Suppressor macrophage treated with lipopolysaccharide for 4 hours (primary cell): ENCODE measurements at places on chromosomes 4 and X.

DNA sequence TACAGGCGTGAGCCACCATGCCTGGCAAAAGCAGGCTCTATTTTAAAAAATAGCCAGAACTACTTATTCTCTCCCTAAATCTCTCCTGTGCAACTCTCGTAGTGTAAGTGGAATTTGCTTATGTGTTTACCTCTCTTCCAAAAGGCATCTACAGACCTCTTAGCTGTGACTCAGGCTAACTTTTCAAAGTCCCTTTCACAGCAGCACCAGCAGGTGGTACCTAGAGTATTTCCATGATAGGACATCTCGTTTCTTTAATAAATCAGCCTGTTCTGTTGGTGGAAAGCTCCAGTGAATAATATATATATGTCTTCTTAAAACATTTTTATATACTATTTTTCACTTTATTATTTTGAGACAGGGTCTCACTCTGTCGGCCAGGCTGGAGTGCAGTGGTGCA lies 89.0 kb downstream of the NSUN7 start:
- DNase-seq, result no peak

- no peak for DNase-seq
These were observed 243.0 kb upstream of the HHIP start for GRCh38 chr4:144402999-144403398.

DNA sequence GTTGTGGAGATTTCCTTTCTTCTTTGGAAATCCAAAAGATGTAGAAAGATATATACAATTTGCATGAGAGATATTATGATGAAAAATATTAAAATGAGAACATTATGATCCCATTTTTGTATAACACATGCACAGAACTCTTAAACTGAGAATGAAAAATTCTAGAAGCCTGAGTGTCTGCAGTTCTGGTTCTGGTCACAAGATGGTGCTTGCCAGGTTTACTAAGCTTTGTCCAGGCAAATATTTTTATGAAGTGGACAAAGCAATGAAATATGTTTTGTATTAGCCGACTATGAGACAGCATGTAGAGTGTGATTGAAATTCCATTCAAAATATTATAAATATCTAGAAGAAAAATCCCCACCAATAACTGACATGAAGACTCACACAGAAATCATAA lies 2.2 kb downstream of the PWWP3B start:
- no peak for DNase-seq

DNA sequence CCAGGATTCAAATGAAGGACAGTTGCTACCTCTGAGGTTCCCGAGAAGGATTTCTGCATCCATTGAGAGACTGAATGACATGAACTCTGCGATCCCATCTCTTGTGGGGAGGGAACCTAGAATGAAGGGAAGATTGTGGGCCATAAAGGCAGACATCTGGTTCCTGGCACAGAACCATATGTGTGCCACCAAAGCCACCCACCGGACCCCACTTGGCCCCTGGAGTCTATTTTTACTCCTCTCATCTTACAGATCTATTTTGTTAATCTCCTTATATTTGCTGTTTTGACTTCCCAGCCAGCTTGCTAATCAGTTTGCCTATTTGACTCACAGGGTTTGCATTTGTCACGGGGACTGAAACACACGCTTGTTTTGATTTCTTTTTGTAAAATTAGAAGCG lies 7.3 kb downstream of the SOD3 start:
- no peak for DNase-seq

- peak; percentile 87 for DNase-seq
These were observed 4.0 kb upstream of the ZNF518B start for GRCh38 chr4:10461091-10461849.

GRCh38 chrX:38732866-38733265 lies 68.4 kb upstream of the MID1IP1 start:
- no peak for DNase-seq

GRCh38 chr4:102344520-102344953 lies 745 bp downstream of the SLC39A8 start:
- DNase-seq, result peak; percentile 81

DNA sequence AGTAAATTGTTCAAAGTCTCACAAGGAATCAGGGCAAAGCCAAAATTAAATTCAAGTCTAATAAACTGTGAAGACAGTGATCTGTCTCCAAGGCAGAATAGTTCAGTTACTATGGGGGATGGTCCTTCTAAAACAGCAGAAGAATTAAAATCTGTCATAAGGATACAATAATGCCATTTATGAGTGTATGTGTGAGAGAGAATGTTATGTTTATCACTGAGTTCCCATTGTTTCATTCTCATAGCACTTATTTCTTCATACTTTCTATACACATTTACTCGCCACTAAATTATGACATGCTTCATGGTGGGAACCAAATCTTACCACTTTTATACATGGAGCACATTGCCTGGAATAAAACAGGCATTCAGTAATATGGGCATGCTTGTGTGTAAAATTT lies 102.5 kb downstream of the AMMECR1 start:
- DNase-seq, result no peak

- DNase-seq, result peak; percentile 83
These were observed 37.7 kb upstream of the ARAF start for GRCh38 chrX:47523297-47523696.

DNA sequence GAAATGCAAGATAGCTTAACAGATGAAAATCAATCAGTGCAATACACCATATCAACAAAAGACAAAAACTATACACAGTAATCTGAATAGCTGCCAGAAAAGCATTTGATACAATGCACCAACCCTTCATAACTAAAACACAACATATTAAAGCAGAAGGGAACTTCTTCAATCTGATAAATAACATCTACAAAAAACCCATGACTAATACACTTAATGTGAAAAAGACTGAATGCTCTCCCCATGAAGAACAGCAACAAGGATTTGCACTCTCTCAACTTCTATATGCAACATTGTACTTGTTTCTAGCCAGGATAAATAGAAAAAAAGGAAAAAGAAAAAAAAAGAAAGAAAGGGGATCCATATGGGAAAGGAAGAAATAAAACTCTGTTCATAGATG lies 139.7 kb downstream of the RBM47 start:
- DNase-seq, result peak; percentile 31
